ENCODE measurements at places on chromosomes 5 and 9.

GRCh38 chr5:54063817-54064216, 246.6 kb downstream of the ARL15 start:
- DNase-seq = no peak

GRCh38 chr5:94693845-94694370, 75.4 kb downstream of the SLF1 start:
- no peak for DNase-seq

DNA sequence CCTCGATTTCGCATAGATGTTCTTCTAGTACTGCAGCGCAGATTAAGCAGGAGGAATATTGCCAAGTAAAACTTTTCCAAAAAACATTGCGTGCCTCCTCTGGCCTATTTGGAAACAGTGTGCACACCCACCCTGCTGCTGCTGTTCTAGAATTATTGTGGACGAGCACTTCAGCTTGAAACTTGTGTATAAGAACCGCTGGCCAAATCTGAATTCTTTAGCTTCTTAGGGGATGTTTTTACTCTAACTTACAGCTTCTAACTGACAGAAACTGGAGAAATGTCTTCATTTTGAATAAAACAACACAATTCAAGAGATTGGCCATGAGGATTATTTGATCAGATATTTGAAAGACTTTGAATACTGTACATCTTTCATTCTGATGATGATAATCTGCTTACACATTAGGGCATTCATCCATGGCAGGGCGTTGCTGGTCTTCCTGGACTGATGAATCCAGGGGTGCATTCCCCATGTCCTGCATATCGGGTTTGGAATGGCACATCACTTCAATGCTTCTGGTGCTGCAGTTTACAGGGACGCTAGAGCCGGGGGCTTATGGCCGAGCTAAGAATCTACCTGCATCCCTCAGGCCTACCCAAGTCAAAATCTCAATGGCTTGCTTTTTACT, 6.5 kb downstream of the ADAMTS16 start:
- no peak for DNase-seq

- no peak for DNase-seq
Observed at GRCh38 chr5:54539001-54539400, 21.4 kb downstream of the SNX18 start.

DNA sequence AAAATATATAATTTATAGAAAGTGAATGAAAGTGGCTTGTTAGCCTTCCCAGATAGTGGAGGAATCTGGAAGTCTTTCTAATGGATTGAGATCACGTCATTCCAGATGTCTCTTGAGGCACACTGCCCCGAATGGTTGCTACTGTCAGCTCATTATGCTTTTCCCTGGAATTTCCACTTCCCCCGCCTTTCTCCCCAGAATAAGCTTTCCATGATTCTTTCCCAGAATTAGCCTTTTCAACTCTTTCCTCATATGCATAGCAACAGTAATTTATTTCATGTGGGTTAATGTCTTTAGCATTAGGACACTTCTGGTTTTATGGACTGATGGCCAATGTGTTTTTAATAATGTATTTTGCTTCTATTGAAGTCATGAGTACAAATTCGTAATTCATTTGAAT, 81.5 kb downstream of the PALM2AKAP2 start:
- DNase-seq = no peak

- DNase-seq = no peak
Observed at GRCh38 chr9:124501771-124502320, 5.4 kb downstream of the NR5A1 start.

DNA sequence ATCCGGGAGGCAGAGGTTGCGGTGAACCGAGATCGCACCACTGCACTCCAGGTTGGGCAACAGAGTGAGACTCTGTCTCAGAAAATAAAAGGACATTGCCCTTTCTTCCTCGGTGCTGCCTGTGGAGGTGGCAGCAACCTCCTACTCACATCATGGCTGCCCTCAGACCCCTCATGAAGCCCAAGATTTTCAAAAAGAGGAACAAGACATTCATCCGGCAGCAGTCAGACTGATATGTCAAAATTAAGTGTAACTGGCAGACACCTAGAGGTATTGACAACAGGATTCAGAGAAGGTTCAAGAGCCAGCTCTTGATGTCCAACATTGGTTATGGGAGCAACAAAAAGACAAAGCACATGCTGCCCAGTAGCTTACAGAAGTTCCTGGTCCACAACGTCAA, 12.6 kb upstream of the PAX5 start:
- no peak for DNase-seq

- no peak for DNase-seq
Observed at GRCh38 chr5:178068293-178068692, 45.0 kb upstream of the N4BP3 start.

- no peak for DNase-seq
Observed at GRCh38 chr5:118775790-118776499, 212.4 kb downstream of the DTWD2 start.

- DNase-seq = no peak
Observed at GRCh38 chr9:126393876-126394275, 67.2 kb downstream of the MVB12B start.

GRCh38 chr5:34977934-34978613, 48.7 kb downstream of the DNAJC21 start:
- no peak for DNase-seq

DNA sequence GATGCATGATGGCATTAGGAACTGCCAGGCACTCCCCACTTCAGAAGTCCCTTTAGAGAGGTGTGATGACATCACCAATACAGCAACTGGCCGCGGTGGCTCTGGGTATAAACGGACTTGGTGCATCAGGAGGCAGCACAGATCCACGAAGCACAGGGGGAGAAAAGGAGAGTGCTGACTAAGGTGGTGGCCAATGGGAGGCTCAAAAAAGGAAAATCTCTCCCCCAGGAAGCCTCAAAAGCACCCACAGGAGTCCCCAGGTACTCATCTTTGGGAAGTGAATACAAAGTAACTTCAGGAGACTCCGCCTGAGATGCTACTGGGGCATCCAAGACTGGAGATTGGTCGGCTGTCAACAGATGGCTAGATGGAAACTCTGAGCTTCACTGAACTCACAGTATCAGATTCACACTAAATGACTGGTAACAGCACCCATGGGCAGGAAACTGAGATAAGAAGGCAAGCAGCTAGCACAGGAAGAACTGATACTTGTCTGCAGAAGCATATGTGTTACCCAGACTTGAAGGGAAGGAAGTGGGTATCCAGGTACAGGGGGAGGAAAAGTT, 7.6 kb downstream of the TTC39B start:
- DNase-seq = peak; percentile 30

GRCh38 chr5:17276445-17276844, 59.0 kb downstream of the BASP1 start:
- DNase-seq = no peak

- DNase-seq = no peak
Observed at GRCh38 chr5:84622461-84622860, 237.8 kb upstream of the EDIL3 start.

DNA sequence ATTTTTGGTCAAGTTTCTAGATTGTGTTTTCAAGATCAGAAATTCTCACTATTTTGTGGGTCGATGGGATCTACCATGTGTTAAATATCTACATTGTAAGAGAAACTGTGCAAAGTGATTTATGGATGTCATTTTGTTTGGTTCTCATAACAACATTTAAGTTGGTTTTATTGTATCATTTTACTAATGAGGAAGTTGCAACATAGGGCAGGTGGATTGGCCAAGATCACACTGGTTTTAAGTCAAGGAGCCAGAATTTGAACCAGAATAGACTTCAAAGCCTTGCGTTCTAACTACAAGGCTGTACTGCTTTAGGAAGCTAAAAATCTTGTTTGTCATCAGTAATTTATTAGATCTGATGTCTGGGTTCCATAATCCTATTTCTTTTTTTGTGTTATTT, 23.4 kb downstream of the SH3TC2 start:
- no peak for DNase-seq

DNA sequence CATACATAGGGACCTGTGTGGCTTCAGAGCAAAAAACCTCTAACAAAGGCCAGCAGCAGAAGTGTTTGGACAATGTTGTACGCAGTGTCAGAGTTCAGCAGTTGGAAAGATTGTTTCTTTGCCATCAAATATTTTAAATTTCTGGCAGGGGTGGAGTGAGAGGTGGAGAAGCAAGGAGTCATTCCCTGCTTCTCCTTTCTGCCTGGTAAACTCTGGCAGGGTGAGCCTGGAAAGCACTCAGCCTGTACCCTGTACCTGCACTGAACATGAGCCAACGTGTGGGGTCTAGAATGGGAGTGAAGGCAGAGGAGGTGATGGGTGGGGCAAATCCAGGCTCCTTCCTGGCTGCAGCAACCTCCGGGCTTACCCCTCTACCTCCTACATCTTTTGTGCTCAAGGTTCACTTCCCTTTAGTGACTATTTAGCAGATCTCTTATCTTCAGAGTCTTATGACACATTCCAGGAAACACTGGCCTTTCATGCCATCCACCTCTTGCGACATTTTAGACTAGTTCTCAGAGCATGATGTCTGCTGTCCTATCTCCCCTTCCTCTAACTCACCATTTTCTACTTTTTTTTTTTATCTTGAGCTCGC, 445.0 kb upstream of the PIK3R1 start:
- no peak for DNase-seq
